Fibroblast of skin of right biceps (primary cell): ENCODE measurements at places on chromosomes 5 and 9.

DNA sequence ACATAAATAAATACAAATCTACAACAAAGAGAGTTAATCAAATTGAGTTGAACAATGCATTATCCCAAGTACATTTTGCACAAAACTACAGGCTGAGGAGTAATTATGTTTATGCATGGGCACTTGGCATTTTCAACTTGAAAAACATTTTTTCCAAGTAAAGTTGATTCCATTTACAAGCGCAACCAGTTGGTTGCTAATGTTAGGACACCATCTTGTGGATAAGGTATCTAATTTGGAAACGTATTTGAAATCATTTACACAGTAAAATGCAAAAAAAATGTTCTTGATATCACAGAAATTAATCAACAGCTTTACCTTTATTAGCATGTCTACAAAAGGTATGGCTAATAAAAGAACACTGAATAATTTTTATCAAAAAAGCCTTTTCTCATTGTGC, 18.8 kb downstream of the FTMT start:
- DNase-seq, result peak; percentile 3

DNA sequence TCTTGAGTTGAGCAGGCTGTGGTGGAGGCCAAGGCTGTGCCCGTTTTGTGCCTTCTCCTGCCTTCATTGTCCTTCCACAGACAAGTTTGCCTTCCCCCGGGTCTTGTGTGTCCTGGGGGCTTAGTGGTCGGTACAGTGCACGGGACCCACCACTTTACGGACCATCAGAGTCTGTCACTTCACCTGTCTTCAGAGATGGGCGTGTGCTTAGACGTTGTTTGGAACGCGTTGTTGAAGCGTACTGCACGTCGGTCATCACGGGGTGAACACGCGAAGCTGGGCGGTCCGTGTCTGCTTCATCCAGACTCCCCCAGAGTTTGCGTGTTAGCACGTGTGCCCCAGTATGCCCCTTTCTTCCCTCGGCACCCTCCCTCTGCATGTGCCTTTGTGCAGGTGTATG, 24.8 kb downstream of the CEP72 start:
- DNase-seq, result no peak

GRCh38 chr5:74401946-74402320, 238.6 kb downstream of the ENC1 start:
- peak; percentile 8 for DNase-seq

GRCh38 chr5:568061-568781, 43.9 kb upstream of the CEP72 start:
- no peak for DNase-seq

- DNase-seq, result peak; percentile 61
Observed at GRCh38 chr9:4955836-4956235, 29.2 kb upstream of the JAK2 start.

GRCh38 chr5:96388176-96388575, 44.9 kb downstream of the PCSK1 start:
- DNase-seq, result peak; percentile 69

- DNase-seq, result no peak
Observed at GRCh38 chr5:45454114-45454513, 242.1 kb downstream of the HCN1 start.

DNA sequence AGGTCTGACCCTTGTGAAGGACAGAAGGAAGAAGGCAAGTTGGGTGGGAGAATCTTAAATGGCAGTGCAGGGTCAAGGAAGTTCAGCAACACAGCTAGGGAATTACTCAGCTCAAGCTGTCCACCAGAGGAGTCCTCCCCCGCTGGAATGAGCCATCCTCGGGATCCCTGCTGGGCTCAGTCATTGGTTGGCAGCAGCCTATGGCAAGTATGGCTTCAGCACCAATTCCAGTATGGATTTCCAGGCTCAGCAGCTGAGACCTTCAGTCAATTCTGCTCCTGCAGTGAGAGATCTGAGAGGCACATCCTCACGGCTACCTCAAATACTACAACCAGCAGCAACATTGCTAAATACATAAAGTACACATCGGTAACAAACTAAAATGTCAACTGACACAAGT, 280.6 kb upstream of the PIK3R1 start:
- peak; percentile 14 for DNase-seq

DNA sequence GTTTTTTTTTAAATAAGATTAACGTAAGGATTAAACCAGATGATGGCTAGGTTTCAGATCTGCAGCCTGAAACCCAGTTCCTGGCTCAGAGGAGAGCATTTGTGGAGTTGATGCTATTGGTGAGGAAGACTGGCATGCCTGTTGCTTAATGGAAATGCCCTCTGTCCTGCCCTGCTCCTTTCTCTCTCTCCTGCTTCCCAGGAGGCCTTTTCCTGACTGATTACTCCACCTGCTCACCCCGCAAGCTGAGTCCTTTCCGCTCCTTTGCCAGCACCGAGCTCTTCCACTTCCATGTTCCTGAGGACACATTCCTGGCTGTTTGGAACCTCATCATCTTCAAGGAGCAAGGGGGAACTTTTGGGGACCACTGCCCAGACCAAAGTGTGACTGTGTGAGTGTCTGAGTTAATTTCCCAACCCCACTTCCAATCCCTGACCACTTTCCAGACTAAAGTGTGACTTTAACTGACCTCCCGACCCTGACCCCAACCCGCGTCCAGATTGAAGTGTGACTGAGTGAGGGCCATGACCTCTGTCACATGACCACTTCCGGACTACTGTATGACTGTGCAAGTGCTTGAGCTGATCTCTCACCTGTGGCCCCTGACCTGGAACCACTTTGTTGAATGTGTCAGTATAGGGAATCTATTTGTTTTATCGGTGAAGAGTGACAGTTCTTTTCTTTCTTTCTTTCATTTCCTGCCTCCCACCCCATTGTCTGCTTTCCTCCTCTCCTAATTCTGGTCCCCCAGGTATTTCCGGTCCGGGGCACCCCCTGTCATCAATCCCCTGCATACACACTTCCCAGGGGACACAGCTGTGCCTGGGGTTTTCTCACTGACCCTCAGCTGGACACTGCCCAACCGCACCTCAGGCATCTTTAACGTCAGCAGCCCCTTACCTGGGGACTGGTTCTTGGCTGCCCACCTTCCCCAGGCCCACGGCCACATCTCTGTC, 5.5 kb downstream of the TMEM8B start:
- DNase-seq, result no peak

GRCh38 chr5:177538876-177539275, 15.5 kb downstream of the FAM193B start:
- DNase-seq, result no peak

- DNase-seq, result no peak
Observed at GRCh38 chr9:135224286-135224877, 136.9 kb downstream of the OLFM1 start.

- DNase-seq, result no peak
Observed at GRCh38 chr9:32072570-32072969, 311.9 kb upstream of the ACO1 start.

DNA sequence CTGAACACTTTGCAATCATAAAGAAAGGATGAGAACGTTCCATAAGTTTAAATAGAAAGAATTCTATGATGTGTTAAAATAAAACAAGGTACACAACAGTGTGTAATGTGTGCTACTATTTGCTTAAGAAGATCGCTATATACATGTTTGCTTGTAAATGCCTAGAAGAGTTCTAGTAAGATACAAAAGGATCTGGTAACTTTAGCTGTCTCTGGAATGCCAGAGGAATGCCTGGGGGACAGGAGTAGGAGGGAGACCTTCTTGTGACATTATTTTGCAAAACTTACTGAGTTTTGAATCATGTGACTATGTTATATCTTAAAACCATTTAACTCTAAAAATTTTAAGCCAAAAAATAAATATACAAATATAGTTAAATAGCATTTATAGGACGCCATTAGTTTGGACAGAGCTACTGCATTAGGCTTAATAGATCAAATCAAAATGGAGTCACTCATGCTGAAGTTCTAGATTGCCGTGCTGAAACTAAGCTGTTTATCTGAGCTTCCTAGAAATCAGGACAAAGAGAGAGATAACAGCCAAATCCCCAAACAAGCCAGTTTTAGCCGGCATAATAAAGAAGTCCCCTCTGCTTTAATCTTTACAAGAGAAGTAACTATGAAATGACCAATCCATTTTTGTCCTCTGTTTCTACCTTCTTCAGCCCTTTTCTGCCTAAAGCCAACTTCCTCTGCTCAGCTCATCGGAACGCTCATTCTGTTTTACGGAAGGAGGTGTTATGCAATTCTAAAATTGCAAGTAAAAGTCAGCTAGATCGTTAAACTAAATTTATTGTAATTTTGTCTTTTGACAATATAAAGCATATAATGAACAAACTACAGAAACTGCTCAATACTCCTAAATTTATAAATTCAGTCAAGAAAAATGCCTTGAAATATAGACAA, 44.8 kb downstream of the LIX1 start:
- DNase-seq, result no peak

DNA sequence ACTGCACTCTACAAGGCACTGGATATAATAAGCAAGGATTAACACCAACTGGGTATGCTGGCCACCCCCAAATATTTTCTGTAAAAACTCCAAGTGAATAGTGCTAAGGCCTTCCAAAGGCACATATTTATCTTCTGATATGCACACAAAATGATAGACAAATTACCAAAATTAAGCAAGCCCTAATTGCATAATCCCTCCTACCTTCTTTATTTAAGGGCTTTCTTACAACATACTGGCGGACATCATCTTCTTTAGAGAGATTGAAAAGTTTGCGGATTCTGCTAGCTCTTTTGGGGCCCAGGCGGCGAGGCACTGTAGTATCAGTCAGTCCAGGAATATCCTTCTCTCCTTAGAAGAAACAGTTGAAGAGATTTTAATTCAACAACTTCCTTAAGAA, 1.9 kb downstream of the RPS6 start:
- DNase-seq, result no peak

GRCh38 chr5:32455311-32455710, 10.8 kb upstream of the ZFR start:
- DNase-seq, result no peak

- DNase-seq, result no peak
Observed at GRCh38 chr5:138453590-138453989, 11.7 kb upstream of the EGR1 start.

DNA sequence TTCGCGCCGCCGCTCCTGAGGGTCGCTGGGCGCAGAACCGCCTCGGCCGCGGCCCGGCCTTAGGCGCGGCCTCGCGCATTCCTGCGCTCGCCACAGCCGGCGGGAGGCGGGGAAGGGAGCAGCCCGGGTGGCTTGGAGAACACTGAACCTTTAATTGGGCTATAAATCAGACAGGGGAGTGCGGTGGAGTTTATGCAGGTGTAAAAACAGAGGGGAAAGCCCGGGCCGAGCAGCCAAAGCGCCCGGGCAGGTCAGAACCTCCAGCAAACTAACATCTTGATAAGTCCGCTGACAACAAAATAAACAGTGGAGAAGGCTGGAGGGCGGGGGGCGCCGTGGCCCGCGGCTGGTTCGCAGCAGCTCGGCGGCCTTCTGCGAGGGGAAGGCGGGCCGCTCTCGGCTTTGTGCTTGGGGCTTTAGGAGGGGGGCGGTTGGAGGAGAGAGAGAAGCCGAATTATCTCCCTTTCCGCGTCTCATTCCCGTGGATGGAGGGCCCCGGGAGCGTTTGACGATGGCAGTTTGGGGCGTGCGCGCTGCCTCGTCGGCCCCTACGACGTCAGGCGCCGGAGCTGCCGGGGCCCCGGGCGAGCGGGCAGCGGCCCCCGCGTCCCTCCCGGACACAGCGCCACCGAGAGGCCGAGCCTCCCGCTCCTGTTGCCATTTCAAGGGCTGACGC, 11.3 kb downstream of the FOXD1 start:
- DNase-seq, result peak; percentile 85

- no peak for DNase-seq
Observed at GRCh38 chr5:170097934-170098333, 7.8 kb upstream of the FOXI1 start.

- no peak for DNase-seq
Observed at GRCh38 chr9:7762600-7762999, 37.0 kb downstream of the DMAC1 start.

DNA sequence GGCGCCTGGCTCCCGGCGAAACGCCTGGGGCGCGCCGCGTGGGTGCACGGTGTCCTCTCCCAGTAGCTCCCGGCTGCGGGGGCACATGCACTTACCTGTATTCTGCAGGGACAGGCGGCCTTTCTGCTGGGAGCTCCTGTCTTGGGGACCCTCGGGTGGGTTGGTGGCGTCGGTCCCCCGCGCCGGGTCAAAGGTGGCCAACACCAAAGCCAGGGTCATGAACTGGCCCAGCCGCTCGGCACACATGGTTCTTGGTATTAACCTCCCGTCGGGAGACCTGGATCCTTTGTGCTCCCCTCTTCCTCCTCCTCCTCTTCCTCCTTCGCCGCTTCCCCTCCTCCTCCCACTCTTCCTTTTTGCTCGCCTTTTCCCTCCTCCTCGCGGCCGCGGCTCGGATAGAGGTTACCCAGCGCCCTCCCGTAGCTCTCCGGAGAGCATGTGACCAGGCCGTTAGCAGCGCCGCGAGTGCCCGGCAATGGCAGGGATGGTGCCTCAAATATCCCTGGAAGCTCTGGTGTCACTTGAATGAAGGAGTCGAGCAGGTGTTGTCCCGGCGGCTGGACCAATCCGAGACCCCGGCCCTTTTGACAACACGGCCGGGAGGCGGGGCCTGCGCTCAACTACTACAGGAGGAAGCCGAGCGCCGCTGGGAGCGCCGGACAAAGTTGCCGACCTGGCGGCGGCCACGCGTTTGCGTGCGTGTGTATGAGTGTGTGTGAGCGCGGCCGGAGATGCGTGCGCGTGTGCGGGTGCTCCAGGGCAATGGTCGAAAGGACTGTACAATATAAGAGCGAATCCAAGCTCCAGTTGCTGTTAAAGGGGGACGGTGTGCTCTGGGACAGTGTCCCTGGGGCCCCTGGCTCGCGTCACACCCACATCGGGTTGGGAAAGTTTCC, at the start of gene STC2:
Gene STC2 (minus strand): TSS at position 467 of the 896 bp plus-strand sequence. CDS start 221 bp downstream, at position 246.
- DNase-seq, result peak; percentile 96

DNA sequence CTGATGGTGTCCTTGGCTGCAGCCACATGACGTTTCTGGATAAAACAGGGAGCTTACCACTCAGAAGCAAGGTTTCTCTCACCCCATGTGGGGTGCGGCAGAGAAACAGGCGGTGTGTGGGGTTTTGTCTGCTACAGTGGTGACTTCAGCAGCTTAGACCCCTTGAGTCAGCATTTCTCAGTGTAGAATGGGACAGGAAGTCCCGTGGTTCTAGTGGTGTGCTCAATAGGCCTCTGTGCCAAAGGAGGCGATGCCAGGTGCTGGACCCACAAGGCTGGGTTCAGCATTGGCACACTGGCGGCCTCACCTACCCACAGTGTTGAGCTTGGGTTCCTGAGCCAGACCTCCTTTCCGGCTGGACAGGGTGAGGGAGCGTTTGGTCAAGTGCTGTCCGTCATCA, 125.2 kb upstream of the SMIM23 start:
- DNase-seq, result no peak

DNA sequence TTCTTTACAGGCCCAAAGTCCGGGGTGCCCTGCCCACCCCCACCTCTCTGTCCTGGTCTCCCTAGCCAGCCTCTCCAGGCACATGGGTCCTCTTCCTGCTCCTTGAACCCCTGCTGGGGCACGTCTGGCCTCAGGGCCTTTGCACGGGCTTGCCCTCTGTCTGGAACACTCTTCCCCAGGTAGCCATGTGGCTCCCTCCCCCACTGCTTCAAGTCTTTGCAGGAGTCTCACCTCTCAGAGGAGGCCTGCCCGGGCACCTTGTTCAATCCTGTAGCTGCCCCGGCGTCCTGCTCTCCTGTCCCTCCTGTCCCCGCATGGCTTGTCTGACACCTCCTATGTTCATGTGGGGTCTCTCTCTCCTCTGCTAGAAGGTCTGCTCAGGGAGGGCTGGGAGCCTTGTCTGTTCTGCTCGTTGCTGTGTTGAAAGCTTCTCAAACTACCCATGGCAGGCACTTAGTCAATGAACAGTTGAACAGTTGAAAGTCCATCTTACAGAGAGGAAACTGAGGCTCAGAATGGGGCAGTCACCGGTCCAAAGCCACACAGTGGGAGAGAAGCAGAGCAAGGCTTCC, 241.4 kb downstream of the PBX3 start:
- no peak for DNase-seq

GRCh38 chr9:14096258-14096922, 217.6 kb downstream of the NFIB start:
- DNase-seq, result peak; percentile 65
